Smooth muscle cell of bladder (primary cell): ENCODE measurements at places on chromosomes 7 and 10. TPM values are rescaled to one million over a fixed set of nuclear protein-coding genes. Genes with fewer than 3 reads are reported as not detected.

Gene SDK1
- total RNA-seq: 4.1 and 6.5 TPM in 2 replicates

Gene DDX21
- total RNA-seq: 49.2 and 66.1 TPM in 2 replicates

Gene CALML5
- total RNA-seq: not detected in 2 replicates

Gene CCDC136
- total RNA-seq: 8.5 and 8.7 TPM in 2 replicates

Gene IRF5
- not detected in 2 replicates for total RNA-seq

Gene HMX2
- total RNA-seq: not detected in 2 replicates

Gene SAP25
- total RNA-seq: not detected in 2 replicates

Gene ATRNL1
- under 0.01 and 0.18 TPM in 2 replicates for total RNA-seq

Gene EN2
- total RNA-seq: under 0.01 TPM in 1 of 2 replicates, not detected in the other

Gene PCLO
- under 0.01 TPM in 2 replicates for total RNA-seq
